ENCODE measurements at places on chromosomes 11 and 22.

- DNase-seq = peak; percentile 28
Measured at GRCh38 chr22:26970809-26971394, 313.5 kb downstream of the MIAT start.

- no peak for DNase-seq
Measured at GRCh38 chr22:44336962-44337677, 24.4 kb upstream of the SHISAL1 start.

DNA sequence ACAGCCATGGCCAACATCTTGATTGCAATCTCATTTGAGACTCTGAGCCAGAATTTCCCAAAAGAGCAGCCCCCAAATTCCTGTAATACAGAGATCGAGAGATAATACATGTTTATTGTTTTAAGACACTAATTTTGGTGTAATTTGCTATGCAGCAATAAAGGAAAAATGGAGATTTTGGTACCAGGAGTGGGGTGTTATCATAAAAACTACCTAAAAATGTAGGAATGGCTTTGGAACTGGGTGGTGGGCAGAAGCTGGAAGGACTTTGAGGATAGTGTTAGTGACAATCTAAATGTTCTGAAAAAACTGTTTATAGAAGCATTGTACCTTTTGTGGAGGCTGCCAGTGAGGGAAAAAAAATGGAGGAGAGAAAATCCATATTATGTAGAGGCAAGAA, 32.4 kb downstream of the C11orf96 start:
- no peak for DNase-seq

DNA sequence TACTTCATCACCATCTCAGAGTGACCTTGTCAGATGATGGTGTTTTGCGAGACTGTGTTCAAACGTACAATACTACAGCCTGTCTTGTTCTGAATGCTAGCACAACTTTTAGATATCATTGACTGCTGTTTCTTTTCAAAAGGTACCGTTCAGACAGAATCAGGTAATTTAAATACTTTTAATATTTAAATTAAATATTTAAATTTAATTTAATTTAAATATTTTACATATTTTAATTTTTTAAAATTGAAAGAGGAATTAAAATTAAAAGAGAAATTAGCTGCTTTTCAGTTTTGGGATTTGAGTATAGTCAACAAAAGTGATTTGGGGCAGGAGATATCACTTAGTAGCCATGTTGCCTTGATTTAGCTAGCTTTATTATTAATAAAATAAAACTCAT, 642.1 kb upstream of the CCDC179 start:
- DNase-seq = no peak

DNA sequence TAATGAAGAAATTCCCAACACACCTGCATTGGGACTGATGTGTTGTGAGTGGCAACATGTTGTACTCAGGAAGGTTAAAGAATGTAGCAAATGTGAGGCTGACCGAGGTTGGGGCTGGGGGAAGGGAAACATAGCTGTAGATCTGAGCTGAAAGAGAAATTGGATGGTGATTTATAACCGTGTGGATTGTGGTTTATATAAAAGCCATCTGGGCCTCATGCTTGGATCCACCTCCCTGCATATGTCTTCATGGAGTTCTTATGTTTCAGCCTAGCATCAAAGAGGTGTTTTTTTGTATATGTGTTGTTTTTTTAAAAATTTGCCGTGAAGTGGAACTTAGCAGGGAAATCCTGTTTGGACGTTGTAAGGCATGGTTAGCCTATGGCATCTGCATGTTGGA, 141.3 kb downstream of the NAV2 start:
- DNase-seq = no peak

GRCh38 chr11:80733790-80734189, 1293.0 kb upstream of the TENM4 start:
- DNase-seq = no peak

DNA sequence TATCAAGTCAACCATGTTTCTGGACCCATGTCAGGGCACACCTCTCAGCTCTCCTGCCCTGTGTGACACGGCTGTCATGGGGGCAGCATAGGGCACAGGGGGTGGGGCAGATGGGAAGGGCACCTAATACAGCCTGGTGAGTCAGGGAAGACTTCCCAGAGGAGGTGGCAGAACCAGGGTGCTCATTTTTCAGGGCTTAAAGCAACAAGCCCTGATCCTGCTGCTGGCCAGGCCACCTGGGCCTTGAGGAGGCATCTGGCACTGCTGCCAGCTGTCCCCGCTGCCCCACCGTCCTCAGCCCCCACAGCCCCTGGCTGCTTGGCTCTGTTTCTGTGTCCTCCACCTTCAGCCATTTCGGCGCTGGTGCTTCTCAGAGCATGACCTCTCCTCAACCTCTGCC, 4.4 kb downstream of the MAP3K11 start:
- DNase-seq = no peak

DNA sequence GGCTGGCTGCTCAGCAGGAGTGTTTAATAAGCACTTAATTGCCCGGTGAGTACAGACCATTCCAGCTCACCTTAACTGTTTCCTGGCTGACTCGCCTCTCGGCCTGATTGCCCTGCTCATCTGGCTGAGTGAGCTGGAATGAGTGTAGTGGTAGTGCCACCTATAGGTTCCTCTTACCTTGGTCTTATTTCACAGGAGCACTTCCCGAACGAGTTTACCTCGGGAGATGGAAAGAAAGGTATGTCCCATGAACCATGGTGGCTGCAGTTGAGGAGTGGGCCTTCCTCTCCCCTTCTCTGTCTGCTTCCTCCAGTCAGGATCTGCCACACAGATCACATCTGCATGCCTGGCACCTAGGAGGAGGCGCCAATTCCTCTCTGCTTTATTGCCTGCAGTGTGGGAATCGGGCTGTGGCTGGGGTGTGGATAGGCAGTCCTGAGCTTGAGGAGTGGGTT, 26.7 kb downstream of the UPB1 start:
- DNase-seq = peak; percentile 86

- DNase-seq = peak; percentile 23
Measured at GRCh38 chr11:110000031-110000502, 93.1 kb upstream of the ZC3H12C start.

- no peak for DNase-seq
Measured at GRCh38 chr11:83475760-83476159, 189.6 kb upstream of the CCDC90B start.

- DNase-seq = no peak
Measured at GRCh38 chr11:32088117-32088941, 2.5 kb upstream of the RCN1 start.
